Fibroblast of lung (primary cell): ENCODE measurements at places on chromosomes 2 and 18.
A peak's percentile ranks its signal among the peaks of the same experiment; 100 is the strongest.

DNA sequence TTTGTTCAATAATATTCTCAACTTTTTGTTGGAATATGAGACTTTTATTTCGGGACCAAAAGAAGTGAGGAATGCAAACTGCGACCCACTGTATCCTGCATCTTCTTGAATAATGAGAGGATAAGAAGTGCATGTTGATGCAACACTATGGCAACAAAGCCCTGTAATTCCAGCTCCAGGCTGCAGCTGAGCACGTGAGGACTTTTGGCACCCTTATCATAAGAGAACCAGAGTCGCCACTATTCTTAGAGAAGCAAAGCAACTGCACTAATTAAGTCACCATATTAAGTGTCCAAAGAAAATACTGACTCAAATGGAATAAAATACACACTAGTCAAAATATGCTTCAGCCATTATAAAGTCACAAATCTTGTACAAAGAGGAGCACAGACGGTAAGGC is 65.8 kb downstream of the FAM210A start:
- no peak overlapping the region for H3K27ac ChIP-seq
- H3K27me3 ChIP-seq = no peaks in the 10 kb centered on the region
- no peaks in the 10 kb centered on the region for H3K36me3 ChIP-seq
- H3K4me1 ChIP-seq = no peaks in the 10 kb centered on the region
- DNase-seq = peak; percentile 14
- no peak overlapping the region for H3K4me3 ChIP-seq

- no peaks in the 10 kb centered on the region for H3K36me3 ChIP-seq
- no peak for DNase-seq
- H3K4me3 ChIP-seq = no peak overlapping the region
- H3K27me3 ChIP-seq = no peaks in the 10 kb centered on the region
- H3K4me1 ChIP-seq = no peaks in the 10 kb centered on the region
Observed at GRCh38 chr2:12192762-12193161, 446.3 kb downstream of the LPIN1 start.

DNA sequence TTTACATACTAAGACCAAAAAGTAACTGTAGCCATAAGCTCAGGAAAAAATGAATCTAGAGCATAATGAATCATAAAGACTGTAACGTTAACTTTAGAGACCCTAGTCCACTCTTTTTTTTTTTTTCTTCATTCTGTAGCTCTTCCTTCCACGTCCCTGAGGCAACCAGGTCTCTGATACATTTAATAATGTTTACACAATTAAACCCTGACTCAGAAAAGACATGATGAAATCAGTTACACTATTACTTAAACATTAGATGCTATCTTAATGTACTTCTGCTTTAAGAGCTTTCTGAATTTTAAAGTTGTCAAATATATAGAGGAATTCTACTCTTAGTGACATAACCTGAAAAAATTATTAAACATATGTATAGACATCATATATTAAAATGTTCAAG is 1121.5 kb upstream of the DDX18 start:
- no peak overlapping the region for H3K4me3 ChIP-seq
- DNase-seq = no peak
- no peaks in the 10 kb centered on the region for H3K27me3 ChIP-seq

DNA sequence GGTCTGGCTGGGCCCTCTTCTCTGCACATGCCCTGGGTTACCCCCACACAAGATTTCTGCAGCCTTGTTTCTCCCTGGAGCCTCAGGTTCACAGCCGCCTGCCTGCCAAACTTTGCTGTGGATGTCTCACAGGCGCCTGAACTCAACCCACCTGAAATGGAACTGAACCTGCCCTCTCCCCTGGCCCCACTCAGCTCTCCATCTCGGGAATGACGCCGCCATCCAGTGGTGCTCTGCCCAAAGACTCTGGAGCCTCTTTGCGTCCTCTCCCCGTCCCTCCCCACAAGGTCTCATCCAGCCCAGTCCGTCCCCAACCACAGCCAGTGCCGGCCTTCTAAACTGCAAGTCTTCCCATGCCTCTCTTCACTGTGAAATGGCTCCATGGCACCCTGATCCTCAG is 29.1 kb downstream of the EMX1 start:
- H3K36me3 ChIP-seq = no peaks in the 10 kb centered on the region
- no peaks in the 10 kb centered on the region for H3K27me3 ChIP-seq
- no peaks in the 10 kb centered on the region for H3K4me1 ChIP-seq
- H3K27ac ChIP-seq = no peak overlapping the region
- no peak for DNase-seq

GRCh38 chr2:46520130-46520711 is 40.9 kb downstream of the TMEM247 start:
- peaks cover 12% of the 10 kb centered on the region for H3K4me1 ChIP-seq
- no peak for DNase-seq
- no peaks in the 10 kb centered on the region for H3K27me3 ChIP-seq
- H3K36me3 ChIP-seq = no peaks in the 10 kb centered on the region

DNA sequence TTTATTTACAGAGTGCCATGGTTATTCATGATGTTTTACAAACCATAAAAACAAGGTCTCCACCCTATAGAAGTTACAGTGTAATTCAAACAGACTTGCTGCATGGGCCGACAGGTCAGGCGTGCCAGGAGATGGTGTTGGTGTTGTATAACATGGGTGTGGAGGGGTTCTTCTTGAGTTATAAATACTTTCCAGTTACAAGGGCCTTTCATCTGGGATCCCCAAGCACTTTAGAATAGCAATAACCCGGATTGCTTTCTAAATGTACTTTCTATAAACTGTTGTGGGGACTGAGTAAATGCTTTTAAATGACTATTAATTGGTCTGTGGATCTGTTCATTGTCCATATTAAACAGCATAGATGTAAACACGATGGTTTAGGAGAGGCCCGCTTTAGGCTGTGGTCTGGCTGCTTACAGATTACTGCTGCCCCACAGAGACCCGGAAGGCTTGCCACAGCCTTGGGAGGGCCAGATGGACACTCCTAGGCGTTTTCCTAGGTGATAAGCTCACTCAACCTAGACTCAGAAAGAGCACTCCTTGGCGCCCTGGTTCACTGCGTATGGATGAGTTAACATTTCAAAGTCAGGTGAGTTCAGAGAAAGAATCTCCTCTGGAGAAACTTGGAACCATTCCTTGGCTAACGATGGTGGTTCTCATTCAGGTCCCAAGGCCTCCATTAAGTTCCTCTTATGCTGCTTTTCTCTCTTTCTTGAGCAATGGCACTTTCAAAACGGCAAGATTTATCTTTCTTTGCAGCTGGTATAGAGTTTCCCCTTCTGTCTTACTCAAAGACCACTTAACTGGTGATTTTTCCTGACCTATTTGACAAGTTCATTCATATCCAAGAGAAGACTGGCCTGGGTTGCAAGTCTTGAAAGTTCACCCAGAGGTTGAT is 3.6 kb upstream of the KIAA2012 start:
- H3K4me1 ChIP-seq = peaks cover under 1% of the 10 kb centered on the region
- H3K4me3 ChIP-seq = no peak overlapping the region
- no peak overlapping the region for H3K27ac ChIP-seq
- DNase-seq = no peak
- no peaks in the 10 kb centered on the region for H3K27me3 ChIP-seq
- no peaks in the 10 kb centered on the region for H3K36me3 ChIP-seq

DNA sequence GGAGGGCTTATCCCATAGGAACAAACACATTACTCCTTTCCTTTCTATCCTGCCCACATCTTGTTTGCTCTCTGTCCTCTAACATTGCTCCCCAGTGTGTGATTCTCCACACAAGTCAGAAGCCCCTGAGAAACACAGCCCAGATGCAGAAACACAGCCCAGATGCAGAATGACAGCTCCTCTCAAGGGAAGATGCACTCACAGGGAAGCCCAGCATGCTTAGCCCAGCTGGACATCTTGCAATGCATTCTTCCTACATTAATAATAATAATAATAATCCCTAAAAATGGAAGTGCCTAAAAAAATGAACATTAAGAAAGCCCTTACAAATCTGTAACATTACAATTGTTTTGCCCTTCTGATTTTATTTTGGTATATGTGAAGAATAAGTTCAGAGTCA is 172.1 kb downstream of the CBLN2 start:
- H3K27me3 ChIP-seq = no peaks in the 10 kb centered on the region
- no peak overlapping the region for H3K27ac ChIP-seq
- H3K4me1 ChIP-seq = no peaks in the 10 kb centered on the region
- DNase-seq = no peak
- H3K4me3 ChIP-seq = no peak overlapping the region
- no peaks in the 10 kb centered on the region for H3K36me3 ChIP-seq

- H3K27ac ChIP-seq = no peak overlapping the region
- H3K27me3 ChIP-seq = peaks cover 8% of the 10 kb centered on the region
- no peak overlapping the region for H3K4me3 ChIP-seq
- peaks cover 2% of the 10 kb centered on the region for H3K4me1 ChIP-seq
Observed at GRCh38 chr2:173997269-173997668, 32.1 kb upstream of the SP3 start.

GRCh38 chr2:187271825-187272224 is 176.2 kb downstream of the CALCRL start:
- H3K36me3 ChIP-seq = no peaks in the 10 kb centered on the region
- DNase-seq = no peak
- no peaks in the 10 kb centered on the region for H3K27me3 ChIP-seq
- no peak overlapping the region for H3K4me3 ChIP-seq
- H3K4me1 ChIP-seq = no peaks in the 10 kb centered on the region

GRCh38 chr18:23257686-23258565 is 122.6 kb downstream of the CABLES1 start:
- no peaks in the 10 kb centered on the region for H3K27me3 ChIP-seq
- DNase-seq = peak; percentile 61
- H3K36me3 ChIP-seq = no peaks in the 10 kb centered on the region

DNA sequence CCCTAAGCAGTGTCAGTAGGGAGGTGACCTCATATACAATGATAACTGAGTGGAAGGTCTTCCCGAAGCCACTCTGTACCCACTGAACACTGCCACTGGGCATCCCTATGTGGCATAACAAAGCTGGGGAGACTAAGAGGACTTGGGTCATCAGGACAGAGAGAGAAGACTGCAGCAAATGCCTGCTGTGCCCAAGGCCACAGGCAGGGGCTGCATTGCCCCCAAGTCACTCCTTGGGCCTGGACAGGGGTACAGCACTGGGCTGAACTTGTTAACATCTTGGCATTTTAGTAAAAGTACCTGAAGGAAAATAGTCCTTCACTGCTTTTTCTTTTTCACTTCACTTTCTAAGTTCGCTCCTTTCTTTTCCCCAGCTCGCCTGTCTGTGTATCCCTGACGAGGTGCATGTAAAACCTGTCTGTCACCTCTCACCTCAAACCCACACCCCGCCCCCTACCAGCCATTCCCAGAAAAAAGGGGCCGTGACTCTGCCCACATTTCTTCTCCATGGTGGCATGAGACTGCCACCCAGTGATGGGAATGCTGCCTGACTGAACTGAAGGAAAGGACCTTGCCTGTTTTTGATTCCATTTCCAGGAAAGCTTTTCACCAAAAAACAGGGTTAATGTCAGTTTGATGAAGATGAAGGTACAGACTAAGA is 62.9 kb downstream of the MTHFD2 start:
- H3K27me3 ChIP-seq = no peaks in the 10 kb centered on the region
- no peaks in the 10 kb centered on the region for H3K36me3 ChIP-seq
- no peaks in the 10 kb centered on the region for H3K4me1 ChIP-seq
- H3K27ac ChIP-seq = no peak overlapping the region
- H3K4me3 ChIP-seq = no peak overlapping the region
- DNase-seq = peak; percentile 9

DNA sequence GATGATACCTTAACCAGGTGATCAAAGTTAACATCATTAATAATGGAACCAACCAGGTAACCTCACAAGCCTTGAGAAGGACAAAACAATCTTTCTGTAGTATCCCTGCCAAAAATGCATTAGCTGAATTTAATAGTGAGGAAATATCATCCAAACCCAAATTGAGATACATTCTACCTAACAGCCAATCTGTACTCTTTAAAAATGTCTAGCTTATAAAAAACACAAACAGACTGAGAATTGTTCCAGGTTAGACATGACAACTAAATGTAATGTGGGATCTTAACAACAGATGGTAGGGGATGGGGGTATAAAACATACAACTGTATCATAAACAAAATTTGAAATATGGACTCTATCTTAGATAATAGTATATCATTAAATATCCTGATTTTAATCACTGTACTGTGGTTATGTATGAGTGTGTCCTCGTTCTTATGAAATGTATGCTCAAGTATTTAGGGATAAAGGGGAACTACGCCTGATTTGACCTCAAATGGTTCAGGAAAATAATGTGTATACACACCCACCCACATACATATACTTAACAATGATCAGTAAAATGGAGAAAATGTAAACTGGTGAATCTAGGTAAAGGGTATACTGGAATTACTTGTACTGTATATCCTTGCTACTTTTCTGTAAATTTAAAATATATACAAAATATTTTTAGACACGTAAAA is 1.7 kb downstream of the FANCL start:
- H3K27me3 ChIP-seq = no peaks in the 10 kb centered on the region
- no peaks in the 10 kb centered on the region for H3K36me3 ChIP-seq
- no peak for DNase-seq
- H3K4me3 ChIP-seq = peak overlapping the region; percentile 8
- H3K27ac ChIP-seq = no peak overlapping the region

GRCh38 chr2:207176247-207176646 is 10.5 kb upstream of the KLF7 start:
- peaks cover 3% of the 10 kb centered on the region for H3K4me1 ChIP-seq
- H3K27ac ChIP-seq = no peak overlapping the region
- H3K4me3 ChIP-seq = no peak overlapping the region
- DNase-seq = no peak

- H3K36me3 ChIP-seq = no peaks in the 10 kb centered on the region
- H3K4me3 ChIP-seq = no peak overlapping the region
- H3K27me3 ChIP-seq = no peaks in the 10 kb centered on the region
- no peak overlapping the region for H3K27ac ChIP-seq
- DNase-seq = no peak
Observed at GRCh38 chr18:75052475-75052874, 156.5 kb downstream of the PTGR3 start.

DNA sequence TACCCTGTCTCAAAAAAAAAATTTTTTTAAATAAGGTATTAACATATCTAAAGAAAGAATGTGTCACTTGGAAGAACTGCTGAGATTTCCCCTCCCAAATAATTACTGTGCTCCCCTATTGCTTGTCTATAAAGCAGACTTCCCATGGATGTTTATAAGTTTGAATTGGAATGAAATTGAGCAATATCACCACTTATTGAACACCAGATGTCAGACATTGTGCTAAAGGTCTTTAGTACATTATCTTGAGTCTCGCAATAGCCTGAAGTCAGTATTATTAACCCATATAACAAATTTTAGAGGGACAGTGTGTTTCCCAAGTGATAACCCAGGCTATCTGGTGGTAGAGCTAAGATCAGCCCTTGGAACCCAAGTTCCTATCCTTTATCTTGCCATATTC is 102.9 kb upstream of the MSH2 start:
- H3K27ac ChIP-seq = no peak overlapping the region
- no peaks in the 10 kb centered on the region for H3K4me1 ChIP-seq
- DNase-seq = no peak
- no peaks in the 10 kb centered on the region for H3K27me3 ChIP-seq
- no peak overlapping the region for H3K4me3 ChIP-seq

DNA sequence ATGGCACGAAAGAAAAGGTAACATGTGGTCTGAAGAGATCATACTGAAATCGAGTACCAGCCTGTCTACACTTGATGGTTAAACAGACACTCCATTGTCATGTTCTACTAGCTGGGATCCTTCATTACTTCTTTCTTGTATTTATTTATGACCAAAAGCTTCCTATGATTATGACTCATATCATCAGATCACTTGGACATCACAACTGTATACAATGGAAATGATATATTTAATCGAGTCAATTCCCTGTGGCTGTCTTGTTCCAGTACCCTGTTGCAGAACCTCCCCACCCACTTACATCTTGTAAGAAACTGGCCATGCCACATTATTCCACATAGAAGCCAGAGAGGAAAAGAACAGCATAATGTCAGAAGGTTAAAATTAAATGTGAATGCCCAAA is 358.9 kb downstream of the ZEB2 start:
- no peak overlapping the region for H3K27ac ChIP-seq
- H3K27me3 ChIP-seq = no peaks in the 10 kb centered on the region
- no peaks in the 10 kb centered on the region for H3K36me3 ChIP-seq
